Stimulated activated CD8-positive, alpha-beta memory T cell treated with anti-CD3 and anti-CD28 coated beads, Interleukin-2, amount 100 ng/mL, for 48 hours (primary cell): ENCODE measurements at places on chromosomes 13 and 19.

- DNase-seq: no peak
These were observed 71.4 kb downstream of the FREM2 start for GRCh38 chr13:38758277-38758676.

- DNase-seq: no peak
These were observed 438.5 kb downstream of the ZNF536 start for GRCh38 chr19:30810726-30811125.

DNA sequence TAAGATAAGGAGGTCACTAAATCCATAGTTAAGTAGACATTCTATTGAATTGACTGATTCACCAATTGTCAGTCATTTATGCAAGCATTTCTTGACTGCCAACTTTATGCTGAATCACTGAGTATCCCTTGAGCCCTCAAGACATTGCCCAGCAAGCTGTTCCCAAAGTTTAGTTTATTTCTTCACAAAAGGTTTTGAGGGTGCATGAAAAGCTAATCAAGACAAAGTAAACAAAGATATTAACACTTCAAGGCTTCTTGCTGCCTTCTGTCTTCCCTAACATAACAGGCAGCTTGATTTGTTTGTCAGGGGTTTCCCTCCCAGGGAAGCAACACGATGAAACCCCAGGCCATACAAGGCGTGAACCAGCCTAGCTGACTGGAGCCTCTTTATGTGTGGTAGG, 374.4 kb downstream of the SPRY2 start:
- DNase-seq: no peak

DNA sequence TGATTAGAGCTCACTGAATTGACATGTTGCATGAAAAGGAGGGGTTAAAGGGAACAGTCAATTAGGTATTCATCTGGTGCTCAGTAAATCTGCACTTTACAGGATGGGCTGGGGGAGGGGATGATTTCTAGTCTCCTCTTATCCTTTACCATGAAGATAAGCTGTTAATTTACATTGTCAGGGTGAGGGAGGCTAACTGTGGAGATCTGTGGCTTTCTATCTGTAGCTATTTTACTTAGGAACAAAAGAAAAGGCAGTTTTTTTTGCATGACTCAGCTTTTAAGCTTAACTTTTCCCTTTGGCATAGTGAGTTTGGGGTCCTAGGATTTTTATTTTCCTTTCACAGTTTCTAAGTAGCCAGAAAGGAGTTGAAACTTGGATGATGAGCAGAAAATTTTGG, 253.3 kb downstream of the LMO7 start:
- no peak for DNase-seq

DNA sequence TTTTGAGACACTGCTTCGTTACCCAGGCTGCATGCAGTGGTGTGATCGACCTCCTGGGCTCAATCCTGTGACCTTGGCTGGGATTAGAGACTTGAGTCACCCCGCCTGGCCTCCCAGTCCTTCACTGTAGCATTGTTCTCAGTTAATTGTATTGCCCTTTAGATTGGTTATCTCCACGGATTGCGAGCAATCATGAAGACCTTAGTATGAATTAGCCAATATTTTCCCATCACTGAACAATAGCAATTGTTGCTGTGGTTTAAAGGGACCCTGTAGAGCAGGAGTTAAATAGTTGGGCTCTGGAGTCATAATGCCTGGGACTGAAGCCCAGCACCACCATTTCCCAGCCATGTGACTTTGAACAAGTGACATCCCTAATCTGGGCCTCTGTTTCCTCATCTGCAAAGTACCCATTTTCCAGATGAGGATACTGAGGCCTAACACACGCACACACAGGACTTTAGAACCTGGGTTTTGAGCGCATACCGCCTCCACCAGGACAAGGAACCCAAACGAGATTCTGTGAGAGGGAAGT, 8.4 kb downstream of the PPP1R14A start:
- no peak for DNase-seq

- no peak for DNase-seq
These were observed 477 bp downstream of the NFILZ start for GRCh38 chr19:8630796-8631424.

GRCh38 chr19:10207026-10207425, 12.3 kb upstream of the DNMT1 start:
- no peak for DNase-seq

- peak; percentile 72 for DNase-seq
These were observed at the start of gene SIN3B for GRCh38 chr19:16829010-16829821. Gene SIN3B (plus strand): TSS chr19:16829398. CDS start chr19:16829421, 23 bp downstream.

GRCh38 chr19:709196-709964, 645 bp downstream of the PALM start:
- DNase-seq: no peak

- DNase-seq: no peak
These were observed 80.1 kb downstream of the IPO5 start for GRCh38 chr13:98033277-98034247.

DNA sequence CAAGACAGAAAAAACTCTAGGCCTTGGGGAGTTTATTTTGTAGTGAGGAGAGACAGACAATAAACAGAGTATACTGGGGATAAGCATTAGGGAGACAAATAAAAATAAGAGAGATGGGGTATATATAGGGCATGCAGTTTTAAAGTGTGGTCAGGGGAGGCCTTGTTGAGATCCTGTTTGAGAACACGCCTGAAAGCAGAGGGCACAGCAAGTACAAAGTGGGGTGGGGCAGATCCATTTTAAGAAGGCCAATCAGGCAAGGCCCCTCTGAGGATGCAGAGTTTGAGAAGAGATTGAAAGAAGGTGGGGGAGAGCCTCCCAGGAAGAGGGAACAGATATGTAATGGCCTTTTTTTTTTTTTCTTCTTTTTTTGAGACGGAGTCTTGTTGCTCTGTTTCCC, 2.1 kb downstream of the PPP2R1A start:
- DNase-seq: no peak

GRCh38 chr13:40402931-40403431, 263.5 kb downstream of the FOXO1 start:
- no peak for DNase-seq

GRCh38 chr13:54945973-54946372, 1917.4 kb downstream of the OLFM4 start:
- no peak for DNase-seq

DNA sequence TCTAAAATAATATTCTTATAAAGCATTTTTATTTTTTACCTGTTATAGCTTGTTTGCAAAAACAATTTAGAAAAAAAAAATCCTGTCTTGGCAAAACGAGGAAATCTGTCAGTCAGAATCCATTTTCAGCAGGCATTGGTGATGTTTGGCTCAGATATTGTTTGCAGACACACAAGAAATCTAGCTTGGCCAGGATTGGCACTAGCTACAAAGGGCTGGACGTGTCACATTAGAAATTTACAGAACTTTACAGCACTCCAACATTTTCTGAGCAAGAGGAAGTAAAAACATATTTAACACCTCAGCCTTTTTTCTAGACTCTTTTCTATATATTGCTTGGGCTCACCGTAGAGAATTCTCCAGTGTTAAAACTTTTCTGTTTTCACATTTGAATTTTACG, 9.9 kb downstream of the ZNF91 start:
- no peak for DNase-seq

- DNase-seq: no peak
These were observed 555 bp downstream of the SCAF1 start for GRCh38 chr19:49642492-49643035.

DNA sequence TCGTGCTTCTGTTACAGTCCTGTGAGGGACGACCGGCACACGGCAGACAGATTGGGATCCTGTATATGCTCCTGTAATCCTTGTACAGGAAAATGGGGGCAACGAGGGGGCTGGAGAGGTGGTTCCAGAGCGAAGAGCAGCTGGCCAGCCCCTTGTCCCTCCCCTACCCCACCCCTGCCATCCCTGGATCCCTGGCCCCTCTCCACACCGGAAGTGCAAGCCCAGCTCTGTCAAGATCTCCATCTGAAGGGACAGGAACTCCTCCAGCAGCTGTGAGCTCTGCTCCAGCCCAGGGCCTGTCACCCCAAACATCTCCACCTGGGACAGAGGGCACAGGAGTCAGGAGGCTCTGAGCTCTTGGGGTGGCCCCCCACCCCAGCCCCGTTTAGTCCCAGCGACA, 5.5 kb upstream of the CCER2 start:
- DNase-seq: no peak

- DNase-seq: no peak
These were observed 324.9 kb downstream of the UQCRFS1 start for GRCh38 chr19:28887920-28888618.

- DNase-seq: no peak
These were observed 58.9 kb downstream of the ERICH4 start for GRCh38 chr19:41501854-41502253.

DNA sequence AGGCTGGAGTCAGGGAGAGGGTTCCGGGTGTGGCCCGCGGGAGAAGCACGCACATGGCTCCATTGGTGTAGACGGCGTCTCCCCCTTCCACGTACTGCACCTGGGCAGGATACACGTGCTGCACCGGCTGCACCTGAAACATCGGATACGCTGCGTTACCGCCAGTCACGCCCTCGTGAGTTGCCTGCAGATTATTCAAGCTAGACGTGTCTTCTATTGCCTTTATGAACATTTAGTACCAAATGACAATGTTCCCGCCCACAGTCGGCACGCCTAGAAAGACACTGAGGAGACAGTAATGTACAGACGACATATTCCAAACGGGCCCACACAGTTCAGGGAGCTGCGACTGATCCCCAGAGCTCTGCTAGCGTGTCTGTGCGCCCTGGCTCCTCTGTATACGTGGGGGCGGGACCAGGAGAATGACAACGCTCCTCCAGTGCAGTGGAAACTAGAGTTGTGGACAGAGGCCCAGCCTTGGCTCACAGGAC, 64.1 kb upstream of the RANBP3 start:
- DNase-seq: no peak

DNA sequence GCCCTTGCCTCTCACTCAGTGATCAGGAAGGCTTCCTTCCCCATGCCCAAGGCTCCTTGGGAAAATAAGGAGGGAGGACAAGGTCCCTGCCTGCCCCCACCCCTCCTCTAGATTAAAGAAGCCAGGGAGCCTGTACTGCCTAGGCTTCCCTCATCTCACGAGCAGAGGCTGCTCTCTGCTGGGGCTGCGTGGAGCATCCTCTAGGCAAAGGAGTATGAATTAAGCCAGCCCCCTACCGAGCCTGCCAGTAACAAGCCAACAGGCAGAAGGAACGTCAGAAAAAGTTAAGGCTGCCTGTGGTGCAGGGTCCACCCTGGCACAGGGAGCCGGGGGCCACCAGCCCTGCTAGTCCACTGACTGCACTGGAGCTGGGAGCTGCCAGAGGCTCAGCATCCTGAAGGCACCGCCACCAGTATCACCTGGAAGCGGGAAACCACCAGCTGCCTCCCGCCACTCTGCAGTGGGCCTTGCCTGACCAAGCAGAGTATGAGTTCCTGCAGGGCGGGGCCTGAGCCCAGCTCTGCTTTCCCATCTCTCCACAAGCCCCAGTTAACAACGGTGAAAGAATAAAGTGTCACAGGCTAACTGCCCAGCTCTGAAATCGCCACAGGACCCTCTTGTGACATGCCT, 6.8 kb downstream of the NAPA start:
- DNase-seq: no peak

GRCh38 chr13:109494925-109495369, 291.4 kb downstream of the IRS2 start:
- DNase-seq: no peak
